ENCODE measurements at places on chromosomes 12 and 14. TPM values are rescaled to one million over a fixed set of nuclear protein-coding genes. Genes with fewer than 3 reads are reported as not detected.

GRCh38 chr14:75200451-75200850 lies 24.0 kb upstream of the TMED10 start:
- no peak for DNase-seq

DNA sequence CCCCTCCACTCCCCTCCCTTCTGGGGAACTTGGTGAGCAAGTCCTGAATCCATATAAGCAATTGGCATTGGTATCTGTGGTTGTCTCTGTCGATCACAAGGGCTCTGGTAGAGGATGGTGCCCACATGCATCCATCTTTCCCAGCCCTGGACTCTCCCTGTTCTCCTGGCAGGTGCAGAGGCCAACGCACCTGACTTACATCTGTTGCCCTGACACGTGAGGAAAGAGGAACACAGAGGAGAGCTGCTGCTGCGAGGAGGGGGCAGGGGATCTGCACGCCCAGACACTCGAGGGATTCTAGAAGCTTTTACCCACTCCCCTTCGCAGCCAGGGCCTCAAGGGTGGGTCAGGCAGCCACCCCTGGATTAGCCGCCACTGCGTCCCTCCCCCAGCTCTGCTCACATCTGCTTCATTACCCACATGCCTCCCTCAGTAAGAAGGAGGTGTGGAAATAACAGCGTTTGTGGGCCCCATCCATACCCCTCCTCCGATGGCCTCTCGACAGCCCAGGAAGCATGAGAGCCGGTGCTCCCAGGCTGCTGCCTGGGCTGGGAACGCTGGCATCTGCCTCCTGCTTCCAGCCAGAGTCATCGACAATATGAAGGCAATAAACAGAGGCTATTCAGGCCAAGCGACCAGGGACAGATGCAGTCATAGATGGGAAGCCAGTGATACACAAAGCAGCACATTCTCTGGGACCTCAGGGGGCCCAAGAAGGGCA lies 56.5 kb downstream of the KDM2B start:
- no peak for DNase-seq

GRCh38 chr12:41073633-41074472 lies 114.3 kb upstream of the PDZRN4 start:
- no peak for DNase-seq

- no peak for DNase-seq
Measured at GRCh38 chr14:20376071-20376588, 32.7 kb downstream of the PARP2 start.

DNA sequence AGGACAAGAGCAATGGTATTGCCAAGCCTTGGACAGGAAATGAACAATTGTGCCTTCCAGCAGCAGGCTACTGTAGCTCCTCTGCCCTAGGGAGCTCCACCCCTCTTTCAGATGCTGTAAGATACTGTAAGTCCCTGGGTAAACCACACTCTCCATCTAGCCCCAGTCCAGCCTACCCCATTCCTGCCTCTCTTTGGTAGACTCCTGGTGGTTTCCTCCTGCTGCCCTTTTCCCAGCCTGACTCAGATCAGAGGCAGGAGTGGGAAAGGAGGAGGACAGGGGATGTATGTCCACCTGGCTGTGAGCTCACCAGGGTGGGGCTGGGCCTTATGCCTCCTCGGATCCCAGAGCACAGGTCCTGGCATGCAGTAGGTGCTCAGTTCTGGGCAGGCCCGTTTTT lies 174.6 kb downstream of the ESRRB start:
- DNase-seq: no peak

GRCh38 chr12:11825278-11825677 lies 175.8 kb downstream of the ETV6 start:
- DNase-seq: no peak

DNA sequence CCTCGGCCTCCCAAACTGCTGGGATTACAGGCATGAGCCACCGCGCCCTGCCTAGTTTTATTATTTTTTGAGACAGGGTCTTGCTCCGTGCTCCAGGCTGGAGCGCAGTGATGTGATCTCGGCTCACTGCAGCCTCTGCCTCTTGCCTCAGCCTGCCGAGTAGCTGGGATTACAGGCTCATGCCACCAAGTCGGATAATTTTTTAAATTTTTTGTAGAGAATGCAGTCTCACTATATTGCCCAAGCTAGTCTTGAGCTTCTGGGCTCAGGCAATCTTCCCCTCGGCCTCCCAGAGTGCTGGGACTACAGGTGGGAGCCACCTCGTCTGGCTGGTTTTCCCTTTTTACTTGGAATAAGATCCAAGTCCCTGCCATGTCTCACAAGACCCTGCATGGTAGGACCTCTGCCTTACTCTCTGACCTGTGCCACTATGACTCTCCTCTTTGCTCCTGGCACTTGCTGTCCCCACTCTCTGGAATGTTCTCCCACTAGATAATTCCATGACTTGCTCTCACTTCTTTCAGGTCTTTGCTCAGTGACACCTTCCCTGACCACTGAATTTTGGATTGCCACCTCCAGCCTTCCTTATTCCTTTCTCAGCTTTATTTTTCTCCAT lies 7.7 kb upstream of the RARG start:
- no peak for DNase-seq

DNA sequence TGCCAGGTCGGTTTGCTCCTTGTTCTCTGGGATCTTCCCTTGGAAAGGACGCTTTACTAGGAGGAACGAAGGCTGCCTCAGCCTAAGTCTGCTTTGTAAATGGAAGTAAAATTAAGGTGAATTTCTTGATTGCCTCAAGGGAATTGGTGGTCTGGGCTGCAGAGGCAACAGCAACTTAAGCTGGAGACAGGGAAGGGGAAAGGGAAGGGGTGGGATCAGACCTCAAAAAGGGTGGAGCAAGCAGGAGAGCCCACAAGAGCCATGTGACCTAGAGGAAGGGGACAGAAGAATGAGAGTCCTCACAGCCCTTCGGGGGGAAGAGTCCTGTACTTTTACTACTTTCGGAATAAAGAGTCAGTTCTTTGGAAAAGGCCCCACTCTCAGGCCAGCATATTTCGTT lies 147.9 kb downstream of the PPM1H start:
- DNase-seq: no peak

- DNase-seq: no peak
Measured at GRCh38 chr12:20493934-20494333, 125.6 kb downstream of the PDE3A start.

DNA sequence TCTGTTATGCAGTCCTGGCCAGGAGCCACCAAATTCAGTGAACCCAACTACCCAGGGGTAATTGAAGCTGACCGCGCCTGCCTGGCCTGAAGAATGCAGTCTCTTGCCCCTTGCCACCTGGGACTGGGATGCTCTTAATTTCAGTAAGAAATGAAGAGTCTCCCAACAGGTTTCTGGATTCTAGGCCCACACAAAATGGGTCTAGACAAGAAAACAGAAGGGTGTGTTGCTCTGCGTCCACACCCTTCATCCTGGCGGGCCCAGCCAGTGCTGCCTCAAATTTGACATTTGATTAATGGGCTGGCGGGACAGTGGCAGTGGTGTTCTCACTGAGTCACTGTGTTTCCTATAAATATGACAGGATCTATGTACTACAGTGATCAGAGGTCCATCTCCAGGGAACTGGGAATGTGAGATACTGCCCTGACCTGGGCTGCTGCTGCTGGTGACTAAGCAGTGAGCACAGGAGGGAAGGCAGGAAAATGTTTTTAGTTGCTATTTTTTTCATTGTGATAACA lies 6.5 kb downstream of the TMEM253 start:
- no peak for DNase-seq

DNA sequence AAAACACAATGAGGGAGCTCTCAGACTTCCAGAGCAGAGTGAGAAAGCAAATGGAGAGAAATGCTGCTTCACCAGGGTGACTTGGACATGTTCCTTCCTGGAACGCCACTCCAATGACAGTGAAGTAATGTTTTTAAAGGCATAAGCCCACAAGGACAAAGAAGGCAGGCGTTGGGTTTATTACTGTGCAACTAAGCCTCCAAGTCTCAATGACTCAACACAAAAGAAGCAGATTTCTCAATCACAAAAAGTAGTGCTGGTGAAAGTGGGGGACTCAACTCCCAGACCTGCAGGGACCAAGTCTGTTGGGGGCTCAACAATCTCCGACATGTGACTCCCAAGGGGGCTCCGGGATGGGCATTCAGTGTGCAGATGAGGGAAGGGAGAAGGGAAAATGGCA lies 505.2 kb downstream of the BCL11B start:
- DNase-seq: no peak

GRCh38 chr12:13941258-13942249 lies 39.8 kb downstream of the GRIN2B start:
- DNase-seq: no peak

The ZNF385A gene
- 0.42 TPM for polyA plus RNA-seq

DNA sequence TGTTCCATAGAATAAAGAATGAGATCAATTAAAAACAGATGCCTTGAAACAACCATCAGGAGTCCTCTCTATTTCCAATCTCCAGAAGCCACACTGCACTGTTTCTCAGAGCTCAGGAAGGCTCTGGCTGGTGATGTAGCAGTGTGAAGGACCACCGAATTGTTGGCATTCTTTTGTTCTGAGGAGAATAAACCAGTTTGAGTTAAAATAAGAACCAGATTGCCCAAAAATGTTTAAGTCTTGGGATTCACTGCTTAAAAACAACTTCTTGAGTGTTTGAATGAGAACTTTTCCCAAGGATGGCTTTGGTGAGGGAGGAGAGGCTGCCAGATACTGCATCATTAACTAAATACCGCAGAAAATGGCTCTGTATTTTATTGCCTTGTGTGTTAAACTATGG lies 341.2 kb downstream of the C12orf75 start:
- no peak for DNase-seq

Measured in naive thymus-derived CD8-positive, alpha-beta T cell (primary cell).